Activated T-cell treated with anti-CD3 and anti-CD28 coated beads, Interleukin-2, amount 50 U/mL, for 1 hour (primary cell): ENCODE measurements at places on chromosomes 3 and 15.

GRCh38 chr3:107446706-107447105, 69.5 kb downstream of the CCDC54 start:
- no peak for DNase-seq

- no peak for DNase-seq
Measured at GRCh38 chr3:187017511-187018230, 87.3 kb downstream of the ST6GAL1 start.

GRCh38 chr15:41971089-41971894, 1.1 kb downstream of the EHD4 start:
- DNase-seq, result peak; percentile 71

GRCh38 chr3:45665101-45665572, 24.1 kb upstream of the SACM1L start:
- peak; percentile 65 for DNase-seq

- DNase-seq, result no peak
Measured at GRCh38 chr3:124890573-124891190, 3.5 kb upstream of the ITGB5 start.

- DNase-seq, result no peak
Measured at GRCh38 chr3:64977308-64978100, 289.7 kb upstream of the ADAMTS9 start.

DNA sequence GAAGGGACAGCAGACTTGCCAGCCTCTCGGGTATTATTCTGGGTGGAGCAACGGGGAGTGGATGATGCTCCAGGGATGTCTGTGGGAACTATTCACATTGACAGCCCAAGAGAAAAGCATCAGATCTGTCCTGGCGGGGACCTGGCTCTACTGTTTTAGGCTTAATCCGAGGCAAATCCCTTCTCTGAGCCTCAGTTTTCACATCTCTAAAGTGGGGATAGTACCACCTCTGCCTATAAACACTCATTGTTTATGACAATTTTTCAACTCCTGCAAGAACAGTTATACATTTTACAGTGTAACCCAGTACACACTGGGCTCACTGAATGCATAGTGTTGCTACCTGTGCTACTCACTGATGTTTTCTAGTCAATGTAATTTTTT, 9.3 kb downstream of the PDIA5 start:
- no peak for DNase-seq

GRCh38 chr15:64146041-64146440, 5.5 kb upstream of the SNX22 start:
- DNase-seq, result no peak

- DNase-seq, result no peak
Measured at GRCh38 chr15:101463270-101463669, 26.2 kb downstream of the PCSK6 start.

DNA sequence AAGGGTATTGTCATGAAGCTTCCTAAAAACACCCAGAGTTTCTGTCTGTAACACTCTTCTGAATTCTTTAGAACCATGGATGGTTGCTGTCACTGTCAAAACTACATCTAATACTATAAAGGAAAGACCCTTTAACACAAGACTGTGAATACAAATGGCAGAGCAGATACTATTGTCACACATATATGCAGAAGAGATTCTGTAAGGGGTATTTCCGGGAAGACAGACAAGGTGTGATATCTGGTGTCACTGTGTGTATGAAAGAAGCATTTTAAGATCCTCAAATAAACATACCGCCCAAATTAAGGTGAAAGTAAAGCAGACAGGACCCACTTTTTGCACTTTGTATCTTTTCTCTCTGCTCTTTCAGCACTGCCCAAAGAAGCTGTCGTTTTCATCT, 306.4 kb downstream of the RORA start:
- DNase-seq, result no peak

GRCh38 chr3:55497250-55497649, 10.1 kb upstream of the WNT5A start:
- no peak for DNase-seq

DNA sequence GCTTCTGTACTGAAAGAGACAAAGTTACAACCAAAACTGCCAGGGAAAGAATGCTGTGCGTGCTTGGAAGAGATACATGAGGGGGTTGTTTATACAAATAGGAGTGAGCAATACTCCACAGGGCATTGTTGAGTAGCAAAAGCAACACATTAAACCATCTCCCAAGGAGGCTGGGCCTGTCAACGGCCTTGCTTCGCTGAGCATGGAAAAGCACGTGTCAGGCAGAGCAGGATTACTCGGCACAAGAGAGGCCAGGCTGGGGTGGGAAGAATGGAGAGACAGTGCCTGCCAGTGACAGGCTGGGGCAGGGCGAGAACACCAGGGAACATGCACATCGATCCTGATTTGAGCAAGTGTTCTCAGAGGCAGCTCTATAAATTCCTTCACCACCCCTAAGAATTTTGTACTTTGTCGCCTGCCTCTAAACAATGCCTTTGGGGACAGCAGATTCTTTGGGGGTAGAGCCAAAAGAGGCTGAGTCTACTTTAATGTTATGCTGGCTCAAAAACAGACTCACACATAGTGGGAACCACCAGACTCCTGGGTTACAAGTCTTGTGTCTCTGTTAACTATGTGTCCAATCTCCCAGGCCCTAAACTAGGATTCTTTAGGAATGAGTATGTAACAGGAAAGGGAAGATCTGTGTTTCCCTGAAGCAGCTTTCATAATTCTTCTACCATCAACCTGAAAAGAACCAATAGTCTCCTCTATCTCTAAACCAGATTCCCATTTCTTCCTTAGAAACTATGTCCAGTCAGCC, 67.2 kb downstream of the LIPC start:
- no peak for DNase-seq

GRCh38 chr15:100340721-100341238, 995 bp downstream of the ADAMTS17 start:
- no peak for DNase-seq

GRCh38 chr15:39704235-39704634, 78.4 kb downstream of the FSIP1 start:
- no peak for DNase-seq
